Uterine smooth muscle cell (primary cell): ENCODE measurements at places on chromosomes 1 and 21. TPM values are rescaled to one million over a fixed set of nuclear protein-coding genes. Genes with fewer than 3 reads are reported as not detected.

The SERTAD4 gene
- total RNA-seq = 0.33 and 1.4 TPM in 2 replicates

The PDZK1IP1 gene
- total RNA-seq = not detected in 2 replicates

The ELF3 gene
- total RNA-seq = under 0.01 TPM in 2 replicates

The WNT3A gene
- not detected in 2 replicates for total RNA-seq

The FCRL4 gene
- not detected in 2 replicates for total RNA-seq

The OPTC gene
- total RNA-seq = not detected in 2 replicates

The FCRL6 gene
- total RNA-seq = not detected in 2 replicates

The U2AF1 gene
- total RNA-seq = 29.1 and 39.6 TPM in 2 replicates

The CD34 gene
- 0.25 TPM in 1 of 2 replicates, not detected in the other for total RNA-seq

The AZIN2 gene
- 4.7 and 8.0 TPM in 2 replicates for total RNA-seq

The TARS2 gene
- 14.4 and 19.7 TPM in 2 replicates for total RNA-seq

The NR1I3 gene
- total RNA-seq = not detected in 2 replicates

The GPATCH2 gene
- 25.4 and 26.7 TPM in 2 replicates for total RNA-seq

The PGLYRP4 gene
- not detected in 2 replicates for total RNA-seq

The IVL gene
- 0.37 and 1.7 TPM in 2 replicates for total RNA-seq

The BRDT gene
- not detected in 2 replicates for total RNA-seq

The RAB42 gene
- total RNA-seq = 2.3 and 3.2 TPM in 2 replicates

The SERPINC1 gene
- 0.12 TPM in 1 of 2 replicates, not detected in the other for total RNA-seq

The TAL1 gene
- total RNA-seq = 0.11 TPM in 1 of 2 replicates, not detected in the other

The PPCS gene
- total RNA-seq = 31.6 and 35.3 TPM in 2 replicates

The SLFNL1 gene
- 0.44 and 0.87 TPM in 2 replicates for total RNA-seq

The RBM8A gene
- 110 and 207 TPM in 2 replicates for total RNA-seq

The F13B gene
- not detected in 2 replicates for total RNA-seq

The ITLN2 gene
- not detected in 2 replicates for total RNA-seq

The HES2 gene
- total RNA-seq = under 0.01 TPM in 1 of 2 replicates, not detected in the other

The KRTAP12-2 gene
- not detected in 2 replicates for total RNA-seq

The NBPF15 gene
- total RNA-seq = 50.1 and 56.6 TPM in 2 replicates

The GABRD gene
- total RNA-seq = not detected in 2 replicates

The ELAVL4 gene
- not detected in 2 replicates for total RNA-seq

The PTP4A2 gene
- 366 and 386 TPM in 2 replicates for total RNA-seq

The FMO2 gene
- under 0.01 TPM in 1 of 2 replicates, not detected in the other for total RNA-seq

The KMO gene
- total RNA-seq = under 0.01 TPM in 1 of 2 replicates, not detected in the other

The CAMK1G gene
- 8.4 and 14.6 TPM in 2 replicates for total RNA-seq

The LEFTY1 gene
- not detected in 2 replicates for total RNA-seq

The EFCAB14 gene
- 26.9 and 30.5 TPM in 2 replicates for total RNA-seq

The ALG14 gene
- 2.9 TPM in 2 replicates for total RNA-seq

The NTMT2 gene
- total RNA-seq = not detected in 2 replicates

The DDR2 gene
- 230 and 316 TPM in 2 replicates for total RNA-seq
